ENCODE measurements at places on chromosomes 4 and X. TPM values are rescaled to one million over a fixed set of nuclear protein-coding genes. Genes with fewer than 3 reads are reported as not detected.

Gene GPR143
- total RNA-seq, result 1.3 TPM

Gene PCSK1N
- total RNA-seq, result 63.5 TPM

Gene CXCL1
- not detected for total RNA-seq

Gene HELT
- 1.6 TPM for total RNA-seq

Gene CXorf49B
- total RNA-seq, result not detected

Gene PDE5A
- 11.9 TPM for total RNA-seq

Gene XAGE1A
- total RNA-seq, result not detected

Gene SPATA4
- total RNA-seq, result 0.63 TPM

Gene ZNF674
- total RNA-seq, result 18.2 TPM

Gene FAM114A1
- 11.3 TPM for total RNA-seq

Gene ASB9
- 1.6 TPM for total RNA-seq

Gene ARL9
- 3.8 TPM for total RNA-seq

Gene RASSF6
- not detected for total RNA-seq

Gene AMOT
- total RNA-seq, result 18.8 TPM

Gene LRIT3
- total RNA-seq, result 0.31 TPM

Gene ARHGAP6
- 1.3 TPM for total RNA-seq

Gene FAM9B
- not detected for total RNA-seq

Gene ETDA
- total RNA-seq, result not detected

Gene SH3BP2
- 59.8 TPM for total RNA-seq

Gene AFM
- total RNA-seq, result not detected

Gene CPLX1
- 2.5 TPM for total RNA-seq

Gene BTC
- not detected for total RNA-seq

Gene APOO
- total RNA-seq, result 32.9 TPM

Gene NPY2R
- 1.3 TPM for total RNA-seq

Gene UGT2A1
- total RNA-seq, result not detected

Gene STOX2
- 48.5 TPM for total RNA-seq

Gene USP26
- under 0.01 TPM for total RNA-seq

Gene LONRF3
- total RNA-seq, result 2.5 TPM

Gene PRDM8
- 34.1 TPM for total RNA-seq

Gene RHOXF2
- not detected for total RNA-seq

Gene PCDH11X
- total RNA-seq, result 141 TPM

Gene TMEM144
- total RNA-seq, result 4.4 TPM

Gene MAGEA12
- not detected for total RNA-seq

Gene TNIP3
- not detected for total RNA-seq

Gene NAA11
- total RNA-seq, result not detected

Gene GC
- not detected for total RNA-seq

Gene DMRTC1
- not detected for total RNA-seq

Gene GIMD1
- not detected for total RNA-seq

Gene WNK3
- 61.3 TPM for total RNA-seq

Gene SUPT20HL1
- total RNA-seq, result not detected

Gene CT45A10
- not detected for total RNA-seq

Gene PLP1
- 19.4 TPM for total RNA-seq

Gene CYSLTR1
- total RNA-seq, result 0.63 TPM

Gene CHST7
- total RNA-seq, result 5.0 TPM

Gene LPAR4
- 3.8 TPM for total RNA-seq

Gene GPR82
- total RNA-seq, result not detected

Gene SH3D19
- 13.1 TPM for total RNA-seq

Gene TRPC3
- 15.3 TPM for total RNA-seq

All from parietal lobe (tissue), 2 donors.